Vagina (tissue), 2 donors: ENCODE measurements at places on chromosomes 5 and 9. TPM values are rescaled to one million over a fixed set of nuclear protein-coding genes. Genes with fewer than 3 reads are reported as not detected.

DNA sequence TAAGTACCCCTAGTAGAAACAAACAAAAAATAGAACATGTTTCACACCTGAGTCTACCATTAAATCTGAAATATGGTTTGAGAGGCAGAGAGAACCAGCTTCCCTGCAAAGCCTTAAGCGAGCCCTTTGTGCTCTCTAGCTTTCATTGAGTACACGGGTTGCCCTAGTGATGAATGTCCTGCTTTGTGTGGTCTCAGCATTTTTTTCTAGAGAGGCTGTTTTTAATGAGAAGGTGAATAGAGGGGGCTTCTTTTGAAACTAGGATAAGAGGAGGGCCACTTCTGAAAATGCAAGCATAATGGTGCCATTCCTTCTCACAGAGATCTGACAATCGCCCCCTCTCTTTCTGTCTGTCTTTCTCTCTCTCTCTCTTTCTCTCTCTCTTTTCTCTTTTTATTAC, 131.3 kb downstream of the MACIR start:
- no peaks in the 10 kb centered on the region for H3K4me1 ChIP-seq
- no peak overlapping the region for H3K4me3 ChIP-seq
- H3K27ac ChIP-seq, result no peak overlapping the region

GRCh38 chr5:135438636-135439221, 8.4 kb downstream of the DCANP1 start:
- no peak overlapping the region for H3K4me3 ChIP-seq
- peak; percentile 75 for DNase-seq
- no peaks in the 10 kb centered on the region for H3K36me3 ChIP-seq
- H3K27ac ChIP-seq, result no peak overlapping the region
- no peaks in the 10 kb centered on the region for H3K4me1 ChIP-seq

GRCh38 chr9:68555437-68556150, 14.9 kb upstream of the TMEM252 start:
- no peak for DNase-seq
- no peak overlapping the region for H3K27ac ChIP-seq
- H3K4me1 ChIP-seq, result peaks cover 5% of the 10 kb centered on the region
- no peak overlapping the region for H3K4me3 ChIP-seq

DNA sequence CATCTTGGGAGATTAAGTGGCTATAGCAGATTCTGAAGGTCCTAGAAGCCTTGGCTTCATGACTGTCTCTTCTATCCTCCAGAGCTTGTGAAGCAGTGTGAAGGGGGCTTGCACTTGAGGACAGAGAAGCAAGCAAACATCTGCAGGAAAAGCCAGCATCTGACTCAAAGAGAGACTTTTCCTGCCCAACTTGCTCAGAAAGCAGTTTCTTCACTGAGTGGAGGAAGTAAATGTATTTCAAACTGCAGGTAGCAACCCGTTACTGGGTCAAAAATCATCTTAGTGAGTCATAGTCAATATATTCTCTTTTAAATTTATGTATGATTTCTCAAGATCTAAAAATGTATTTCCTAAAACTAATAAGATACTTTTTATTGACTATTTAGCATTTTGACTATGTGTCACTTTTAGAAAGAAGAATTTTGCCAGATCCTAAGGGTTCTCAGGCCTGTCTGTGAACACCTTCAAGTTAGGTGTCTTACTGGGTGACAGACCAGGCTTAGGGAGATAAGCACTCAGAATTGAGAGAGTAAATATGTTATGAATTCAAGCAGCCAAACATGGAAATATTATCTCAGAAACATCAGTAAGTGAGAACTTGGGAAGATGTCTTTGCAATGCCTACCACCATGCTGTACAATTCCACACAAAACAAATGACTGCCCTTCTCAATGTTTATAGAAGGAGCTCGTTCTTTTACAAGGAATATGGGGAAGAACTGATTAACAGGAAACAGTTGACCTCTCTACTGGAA, 72.6 kb upstream of the DMAC1 start:
- H3K4me1 ChIP-seq, result no peaks in the 10 kb centered on the region
- H3K36me3 ChIP-seq, result no peaks in the 10 kb centered on the region
- H3K27me3 ChIP-seq, result no peaks in the 10 kb centered on the region
- no peak for DNase-seq
- no peak overlapping the region for H3K27ac ChIP-seq

- no peak for DNase-seq
- H3K4me3 ChIP-seq, result no peak overlapping the region
- H3K27ac ChIP-seq, result no peak overlapping the region
- no peaks in the 10 kb centered on the region for H3K27me3 ChIP-seq
Observed at GRCh38 chr9:106020186-106020585, 325.8 kb downstream of the TMEM38B start.

DNA sequence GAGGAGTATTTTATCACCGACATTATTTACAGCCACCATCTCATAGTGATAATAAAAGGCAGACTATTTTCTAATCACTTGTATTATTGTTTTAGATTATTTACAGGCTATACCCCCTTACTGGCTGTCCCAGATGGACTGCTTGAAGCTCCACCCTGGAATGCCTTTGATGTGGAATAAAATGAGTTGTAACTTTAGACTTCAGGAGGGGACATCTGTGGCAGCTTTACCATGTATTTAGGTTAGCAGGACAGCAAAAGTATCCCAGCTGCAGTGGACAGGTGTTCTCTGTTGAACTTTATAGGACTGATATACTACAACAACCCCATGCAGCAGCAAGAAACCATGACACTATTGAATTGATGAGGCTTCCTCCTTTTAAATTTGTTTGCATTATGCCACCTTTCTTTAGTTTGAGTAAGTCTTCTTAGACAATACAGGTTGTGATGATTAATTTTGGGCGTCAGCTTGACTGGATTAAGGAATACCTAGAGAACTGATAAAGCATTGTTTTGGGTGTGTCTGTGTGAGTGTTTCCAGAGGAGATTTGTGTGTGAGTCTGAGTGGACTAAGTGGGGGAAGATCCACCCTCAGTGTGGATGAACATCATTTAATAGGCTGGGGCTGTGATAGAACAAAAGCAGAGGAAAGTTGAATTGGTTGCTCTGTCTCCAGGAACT, 29.2 kb upstream of the C9orf57 start:
- no peaks in the 10 kb centered on the region for H3K27me3 ChIP-seq
- DNase-seq, result no peak
- no peak overlapping the region for H3K27ac ChIP-seq
- H3K4me1 ChIP-seq, result no peaks in the 10 kb centered on the region
- no peaks in the 10 kb centered on the region for H3K36me3 ChIP-seq

- no peaks in the 10 kb centered on the region for H3K36me3 ChIP-seq
- H3K4me3 ChIP-seq, result peak within 1 kb of the TSS; percentile 30
- DNase-seq, result no peak
- H3K27me3 ChIP-seq, result no peaks in the 10 kb centered on the region
Observed at GRCh38 chr5:36301858-36302603, at the start of gene RANBP3L. RANBP3L (minus strand) TSS chr5:36301902; CDS start chr5:36301416, 486 bp downstream.

GRCh38 chr9:27430750-27431535, 93.1 kb upstream of the IFNK start:
- no peaks in the 10 kb centered on the region for H3K27me3 ChIP-seq
- DNase-seq, result no peak
- no peaks in the 10 kb centered on the region for H3K36me3 ChIP-seq
- no peak overlapping the region for H3K4me3 ChIP-seq

GRCh38 chr5:133343196-133343595, 269.1 kb downstream of the FSTL4 start:
- H3K27me3 ChIP-seq, result no peaks in the 10 kb centered on the region
- H3K36me3 ChIP-seq, result no peaks in the 10 kb centered on the region
- H3K27ac ChIP-seq, result no peak overlapping the region
- no peak overlapping the region for H3K4me3 ChIP-seq

DNA sequence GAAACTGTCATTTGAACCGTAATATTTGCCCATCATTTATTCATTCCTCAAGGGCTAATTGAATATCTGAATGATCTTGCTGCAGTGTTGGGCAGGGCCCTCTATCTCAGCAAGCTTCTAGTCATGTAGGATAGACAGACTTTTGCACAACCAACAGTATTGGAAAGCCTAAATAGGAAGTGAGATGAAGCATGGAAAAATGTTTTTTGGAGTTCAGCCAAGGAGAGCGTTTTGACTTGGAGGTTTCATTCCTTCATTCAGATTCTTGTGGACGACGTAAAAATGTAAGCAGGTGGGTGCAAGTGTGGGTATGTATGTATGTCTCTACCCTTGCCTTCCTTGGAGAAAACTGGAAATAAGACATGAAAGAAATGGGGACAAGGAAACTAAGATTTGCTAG, 15.5 kb downstream of the DAPK1 start:
- H3K27me3 ChIP-seq, result no peaks in the 10 kb centered on the region
- H3K36me3 ChIP-seq, result no peaks in the 10 kb centered on the region
- H3K4me1 ChIP-seq, result peaks cover 19% of the 10 kb centered on the region
- H3K27ac ChIP-seq, result no peak overlapping the region

GRCh38 chr9:81312346-81312745, 377.0 kb downstream of the TLE1 start:
- no peak overlapping the region for H3K4me3 ChIP-seq
- H3K27ac ChIP-seq, result no peak overlapping the region

GRCh38 chr5:166068547-166069335, 2222.7 kb upstream of the WWC1 start:
- no peaks in the 10 kb centered on the region for H3K27me3 ChIP-seq
- no peak for DNase-seq
- no peaks in the 10 kb centered on the region for H3K36me3 ChIP-seq

DNA sequence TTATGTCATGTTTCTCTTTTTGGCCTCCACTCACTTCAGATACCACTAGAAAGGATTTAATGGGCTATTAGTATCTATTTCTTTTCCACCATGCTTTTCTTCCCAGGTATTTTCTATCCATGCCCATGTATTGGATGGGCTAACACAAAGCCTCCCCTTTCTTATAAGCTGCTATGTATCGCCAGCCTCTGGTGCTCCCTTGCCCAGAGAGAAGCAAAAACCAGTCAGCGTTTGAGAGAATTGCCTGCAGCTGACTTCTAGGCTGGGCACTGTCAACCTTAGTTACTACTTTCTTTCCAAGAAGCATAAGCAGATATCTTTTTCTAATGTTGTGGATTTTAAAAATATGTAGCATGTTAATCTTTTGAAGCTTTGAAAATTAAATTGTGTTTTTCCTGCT, 30.2 kb upstream of the HSPB3 start:
- H3K27me3 ChIP-seq, result no peaks in the 10 kb centered on the region
- no peak overlapping the region for H3K4me3 ChIP-seq
- no peaks in the 10 kb centered on the region for H3K4me1 ChIP-seq
- no peak for DNase-seq
- H3K36me3 ChIP-seq, result no peaks in the 10 kb centered on the region

DNA sequence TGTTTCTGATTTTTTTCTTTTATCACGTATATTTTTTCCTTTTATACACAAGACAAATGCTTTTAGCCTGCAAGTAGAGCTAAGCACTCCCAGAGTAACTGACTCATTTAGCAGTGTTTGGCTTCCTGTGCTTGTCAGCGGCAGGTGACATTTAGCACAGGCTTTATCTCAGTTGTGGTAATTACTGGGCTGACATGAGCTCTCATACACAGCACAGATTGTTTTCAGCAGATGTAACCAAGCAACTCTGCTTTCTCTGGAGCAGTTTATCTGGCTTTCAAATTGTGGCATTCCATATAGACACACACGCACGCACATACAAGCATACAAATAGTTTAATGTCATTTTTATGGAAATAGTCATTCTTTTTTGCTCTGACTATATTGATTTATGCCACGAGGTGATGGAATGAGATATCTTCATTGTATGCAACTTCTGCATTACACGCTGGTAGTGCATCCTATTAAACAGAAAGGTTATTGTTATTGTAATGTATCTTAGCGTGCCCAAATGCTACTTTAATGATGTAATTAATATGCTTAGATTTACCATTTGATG, 379.0 kb upstream of the GRAMD2B start:
- H3K36me3 ChIP-seq, result no peaks in the 10 kb centered on the region
- no peaks in the 10 kb centered on the region for H3K4me1 ChIP-seq
- no peak overlapping the region for H3K4me3 ChIP-seq
- no peaks in the 10 kb centered on the region for H3K27me3 ChIP-seq
- no peak overlapping the region for H3K27ac ChIP-seq
- no peak for DNase-seq

GRCh38 chr5:72988769-72989168, 32.9 kb downstream of the FCHO2 start:
- no peak overlapping the region for H3K27ac ChIP-seq
- H3K36me3 ChIP-seq, result no peaks in the 10 kb centered on the region
- H3K4me3 ChIP-seq, result no peak overlapping the region

- H3K27me3 ChIP-seq, result no peaks in the 10 kb centered on the region
- no peaks in the 10 kb centered on the region for H3K36me3 ChIP-seq
- no peak overlapping the region for H3K4me3 ChIP-seq
- no peaks in the 10 kb centered on the region for H3K4me1 ChIP-seq
- H3K27ac ChIP-seq, result no peak overlapping the region
Observed at GRCh38 chr5:86824637-86825036, 206.9 kb downstream of the COX7C start.

DNA sequence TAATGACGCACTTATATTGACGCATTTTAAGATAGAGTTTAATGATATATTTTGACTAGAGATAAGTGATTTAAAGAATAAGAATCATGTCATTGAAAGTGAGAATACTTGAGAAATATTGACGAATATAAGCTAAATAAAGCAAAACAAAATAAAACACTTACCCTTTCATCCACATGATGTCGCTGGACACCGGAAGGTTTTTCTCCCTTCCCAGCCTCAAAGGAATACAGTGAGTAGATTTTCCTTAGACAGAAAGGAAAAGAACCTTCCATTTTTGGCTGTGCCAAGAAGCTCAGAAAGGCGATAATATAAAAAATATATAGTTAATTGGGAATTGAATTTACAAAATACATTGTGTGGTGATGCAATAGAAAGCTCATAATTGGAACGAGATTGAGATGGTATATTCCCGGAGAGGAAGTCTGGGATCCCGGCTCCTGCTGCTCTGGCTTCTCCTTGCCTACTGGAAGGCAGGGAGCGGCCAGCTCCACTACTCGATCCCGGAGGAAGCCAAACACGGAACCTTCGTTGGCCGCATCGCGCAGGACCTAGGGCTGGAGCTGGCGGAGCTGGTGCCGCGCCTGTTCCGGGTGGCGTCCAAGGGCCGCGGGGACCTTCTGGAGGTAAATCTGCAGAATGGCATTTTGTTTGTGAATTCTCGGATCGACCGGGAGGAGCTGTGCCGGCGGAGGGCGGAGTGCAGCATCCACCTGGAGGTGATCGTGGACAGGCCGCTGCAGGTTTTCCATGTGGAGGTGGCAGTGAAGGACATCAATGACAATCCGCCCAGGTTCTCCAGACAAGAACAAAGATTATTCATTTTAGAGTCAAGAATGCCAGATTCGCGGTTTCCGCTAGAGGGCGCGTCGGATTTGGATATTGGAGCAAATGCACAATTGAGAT, at the start of gene PCDHA5:
TSS of gene PCDHA5 (plus strand) at position 239 of the 906 bp plus-strand sequence.
- H3K27ac ChIP-seq, result no peak within 1 kb of the TSS
- no peaks in the 10 kb centered on the region for H3K27me3 ChIP-seq
- no peaks in the 10 kb centered on the region for H3K36me3 ChIP-seq
- H3K4me3 ChIP-seq, result no peak within 1 kb of the TSS

GRCh38 chr9:17653947-17654465, 75.1 kb downstream of the SH3GL2 start:
- no peak overlapping the region for H3K27ac ChIP-seq
- no peak overlapping the region for H3K4me3 ChIP-seq
- no peak for DNase-seq
- no peaks in the 10 kb centered on the region for H3K4me1 ChIP-seq

GRCh38 chr9:7154650-7155049, 396.9 kb downstream of the KDM4C start:
- no peaks in the 10 kb centered on the region for H3K36me3 ChIP-seq
- no peak for DNase-seq
- peaks cover 6% of the 10 kb centered on the region for H3K4me1 ChIP-seq
- no peaks in the 10 kb centered on the region for H3K27me3 ChIP-seq
- no peak overlapping the region for H3K27ac ChIP-seq

GRCh38 chr5:74107899-74108298, 481.9 kb downstream of the ARHGEF28 start:
- no peak overlapping the region for H3K27ac ChIP-seq
- DNase-seq, result no peak
- no peak overlapping the region for H3K4me3 ChIP-seq

Gene KDM3B
- 48.6 TPM for total RNA-seq

Gene ANKRD33B
- 14.2 TPM for total RNA-seq

Gene TBCA
- 142 TPM for total RNA-seq

Gene DCAF10
- total RNA-seq, result 27.5 TPM

Gene TMEM252
- not detected for total RNA-seq

Gene MARCOL
- total RNA-seq, result not detected

Gene RNF180
- total RNA-seq, result 14.0 TPM
